ENCODE measurements at places on chromosomes 5 and 9.

DNA sequence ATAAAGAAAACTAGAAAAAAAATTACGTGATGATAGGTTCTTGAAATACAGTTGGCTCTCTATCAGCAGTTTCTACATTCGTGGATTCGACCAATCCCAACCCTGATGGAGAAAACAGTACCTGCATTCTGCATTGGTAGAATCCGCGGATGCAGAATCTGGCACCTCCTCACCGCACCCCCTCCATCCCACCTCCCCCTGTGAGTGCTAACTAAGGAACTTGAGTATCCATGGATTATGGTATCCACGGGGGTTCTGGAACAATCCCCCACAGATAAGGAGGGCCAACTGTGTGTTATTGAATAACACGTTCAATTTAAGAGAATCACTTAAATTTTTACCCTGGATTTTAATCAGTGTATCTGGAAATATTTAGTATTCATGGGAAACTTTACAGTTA lies 10.5 kb upstream of the PSIP1 start:
- no peak for DNase-seq

- peak; percentile 1 for DNase-seq
Measured at GRCh38 chr5:30997681-30998080, 195.8 kb upstream of the CDH6 start.

- peak; percentile 71 for DNase-seq
Measured at GRCh38 chr5:52705720-52706119, 82.0 kb upstream of the ITGA1 start.

DNA sequence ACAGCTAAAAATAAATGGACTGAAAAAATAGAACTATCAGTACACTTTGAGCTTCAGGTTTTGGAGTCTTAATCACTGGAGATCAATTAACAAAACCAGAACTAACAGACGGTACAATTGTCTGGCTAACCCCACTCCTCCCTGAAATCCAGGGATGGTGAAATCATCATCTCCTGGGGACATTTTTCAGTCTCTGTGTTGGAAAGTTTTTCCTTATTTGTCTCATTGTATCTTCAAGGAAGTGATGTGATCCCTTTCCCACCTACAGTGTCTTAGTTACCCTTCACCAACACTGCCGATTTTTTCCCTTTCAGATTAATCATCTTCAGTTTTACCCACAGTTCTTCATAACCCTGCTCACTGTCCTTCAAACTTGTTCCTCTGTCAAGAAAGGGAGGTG lies 81.9 kb downstream of the MAP1B start:
- no peak for DNase-seq

GRCh38 chr5:89045216-89045615 lies 162.2 kb upstream of the MEF2C start:
- no peak for DNase-seq

DNA sequence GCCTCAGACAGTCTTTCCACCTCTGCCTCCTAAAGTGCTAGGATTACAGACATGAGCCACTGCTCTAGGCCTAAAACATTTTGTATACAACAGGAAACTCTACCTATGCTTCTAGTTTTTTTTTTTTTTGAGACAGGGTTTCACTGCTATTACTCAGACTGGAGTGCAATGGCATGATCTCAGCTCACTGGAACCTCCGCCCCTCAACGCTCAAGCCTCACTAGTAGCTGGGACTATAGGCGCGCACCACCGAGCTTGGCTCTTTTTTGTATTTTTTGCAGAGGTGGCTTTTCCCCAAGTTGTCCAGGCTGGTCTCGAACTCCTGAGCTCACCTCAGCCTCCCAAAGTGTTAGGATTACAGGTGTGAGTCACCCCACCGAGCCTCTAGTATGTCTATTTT lies 5.4 kb downstream of the HSPA9 start:
- DNase-seq, result peak; percentile 9

DNA sequence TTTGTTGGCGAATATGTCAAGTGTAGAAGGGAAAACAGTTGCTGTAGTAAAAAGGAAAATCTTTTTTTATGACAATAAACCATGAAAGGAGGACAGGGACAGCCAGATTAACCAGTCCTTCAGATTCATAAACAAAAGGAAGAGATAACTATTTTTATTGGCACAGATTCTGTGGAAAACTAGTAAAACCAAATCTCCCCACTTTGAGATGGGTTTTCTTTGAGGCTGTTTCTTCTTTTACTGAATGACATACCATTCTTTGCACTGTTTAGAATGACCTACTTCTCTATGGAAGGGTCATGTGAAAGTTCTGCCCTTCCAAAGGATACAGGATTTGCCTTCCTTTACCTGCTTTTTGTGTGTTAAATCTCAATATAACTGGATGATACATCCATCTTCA lies 13.7 kb downstream of the CAST start:
- DNase-seq, result no peak

GRCh38 chr9:101235105-101235866 lies 149.5 kb downstream of the BAAT start:
- peak; percentile 9 for DNase-seq

DNA sequence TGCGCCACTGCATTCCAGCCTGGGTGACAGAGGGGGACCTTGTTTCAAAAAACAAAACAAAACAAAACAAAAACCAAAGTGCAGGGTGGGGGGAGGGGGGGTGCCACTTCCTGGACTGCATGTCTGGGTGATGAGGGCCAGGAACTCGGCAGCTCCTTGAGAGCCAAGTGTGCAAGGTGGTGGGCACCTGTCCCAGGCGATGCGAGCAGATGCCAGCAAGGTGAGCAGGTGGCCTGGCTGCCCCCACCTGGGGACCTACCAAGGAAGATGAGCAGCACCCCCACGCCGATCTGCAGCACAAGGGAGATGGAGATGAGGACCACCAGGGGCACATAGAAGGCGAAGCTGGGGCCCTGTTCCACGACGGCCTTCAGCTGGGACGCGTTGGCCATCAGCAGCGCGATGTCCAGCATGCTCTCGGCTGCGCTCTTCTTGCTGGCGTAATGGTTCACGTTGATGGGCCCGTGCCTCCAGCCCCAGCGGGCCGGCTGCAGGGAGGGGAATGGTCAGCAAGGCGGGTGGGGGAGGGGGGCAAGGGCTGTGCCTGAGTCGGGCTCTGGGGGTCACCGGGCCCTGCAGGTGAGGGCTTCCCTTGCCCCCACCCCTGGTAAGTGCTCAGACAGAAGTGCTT lies 7.8 kb downstream of the NINJ1 start:
- no peak for DNase-seq

DNA sequence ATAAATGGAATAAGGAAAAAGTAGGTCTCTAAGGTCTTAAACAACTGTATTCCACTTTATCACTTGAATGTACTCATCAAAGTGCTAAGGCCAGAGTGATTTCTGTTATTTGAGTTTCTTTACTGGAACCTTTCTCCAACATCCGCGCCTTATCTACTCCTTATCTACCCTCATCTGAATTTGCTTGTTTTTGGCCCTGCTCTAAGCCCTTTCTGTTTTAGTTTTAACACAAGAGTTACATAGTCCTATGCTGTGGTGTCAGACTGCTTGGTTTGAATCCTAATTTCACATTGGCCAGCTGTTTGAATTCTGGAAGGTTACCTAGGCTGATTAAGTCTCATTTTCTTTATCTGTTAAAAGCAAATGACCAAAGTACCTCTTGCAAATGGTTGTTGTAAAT lies 128.3 kb downstream of the PCSK5 start:
- no peak for DNase-seq

DNA sequence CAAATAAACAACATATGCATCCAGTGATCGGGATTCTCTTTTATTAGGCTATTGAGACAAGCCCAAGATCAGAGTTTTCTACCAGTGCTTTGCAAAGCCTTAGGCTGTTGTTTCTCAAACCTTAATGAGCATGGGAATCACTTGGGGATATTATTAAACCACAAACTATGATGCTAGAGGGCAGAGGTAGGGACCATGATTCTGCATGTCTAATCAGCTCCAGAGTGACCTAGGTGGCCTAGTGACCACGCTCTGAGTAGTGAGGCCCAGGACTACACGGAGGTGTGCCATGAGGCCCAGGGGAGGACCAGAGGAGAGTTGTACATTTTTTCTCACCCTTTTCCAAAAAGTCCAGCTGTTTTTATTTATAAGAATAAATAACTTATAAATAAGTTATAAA lies 298.5 kb upstream of the TLE4 start:
- no peak for DNase-seq
